ENCODE measurements at places on chromosomes 2 and 18.

- no peak for DNase-seq
Measured at GRCh38 chr2:176445956-176446355, 176.7 kb downstream of the MTX2 start.

DNA sequence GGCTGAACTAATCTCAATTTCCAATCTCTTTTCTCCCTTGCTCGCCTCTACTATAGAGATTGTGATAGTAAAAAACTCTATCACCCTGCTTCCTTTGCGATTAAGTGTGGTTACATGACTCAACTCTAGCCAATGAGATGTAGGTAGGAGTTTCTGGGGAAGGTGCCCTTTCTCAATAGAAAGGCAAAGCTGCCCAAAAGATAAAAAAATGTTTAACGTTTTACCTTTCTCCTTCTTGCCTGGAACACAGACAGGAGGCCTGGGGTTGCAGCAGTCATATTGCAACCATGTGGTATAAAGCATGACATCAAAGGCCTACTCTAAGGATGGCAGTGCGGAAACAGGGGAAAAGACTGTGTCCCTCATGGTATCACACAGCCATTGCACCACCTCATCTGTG is 31.5 kb downstream of the TMEM37 start:
- DNase-seq: no peak

GRCh38 chr2:226544596-226545210 is 254.9 kb downstream of the IRS1 start:
- DNase-seq: no peak

- DNase-seq: no peak
Measured at GRCh38 chr2:175025946-175026345, 20.8 kb upstream of the CHN1 start.

- no peak for DNase-seq
Measured at GRCh38 chr18:22737054-22737453, 196.1 kb upstream of the RBBP8 start.

DNA sequence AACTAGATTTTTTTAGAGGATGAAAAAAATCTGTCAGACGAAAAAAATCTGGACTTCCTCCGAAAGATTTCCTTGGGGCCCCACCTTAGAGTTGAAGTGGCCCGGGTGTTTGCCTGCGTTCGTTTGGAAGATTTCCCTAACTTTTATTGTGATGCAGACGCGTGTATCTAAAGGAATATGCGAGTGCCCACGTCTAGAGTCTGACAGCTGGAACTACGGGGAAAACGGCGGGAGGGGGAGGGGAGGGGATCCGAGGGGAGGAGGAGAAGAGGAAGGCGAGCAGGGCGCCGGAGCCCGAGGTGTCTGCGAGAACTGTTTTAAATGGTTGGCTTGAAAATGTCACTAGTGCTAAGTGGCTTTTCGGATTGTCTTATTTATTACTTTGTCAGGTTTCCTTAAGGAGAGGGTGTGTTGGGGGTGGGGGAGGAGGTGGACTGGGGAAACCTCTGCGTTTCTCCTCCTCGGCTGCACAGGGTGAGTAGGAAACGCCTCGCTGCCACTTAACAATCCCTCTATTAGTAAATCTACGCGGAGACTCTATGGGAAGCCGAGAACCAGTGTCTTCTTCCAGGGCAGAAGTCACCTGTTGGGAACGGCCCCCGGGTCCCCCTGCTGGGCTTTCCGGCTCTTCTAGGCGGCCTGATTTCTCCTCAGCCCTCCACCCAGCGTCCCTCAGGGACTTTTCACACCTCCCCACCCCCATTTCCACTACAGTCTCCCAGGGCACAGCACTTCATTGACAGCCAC is 2.4 kb upstream of the SP9 start:
- DNase-seq: no peak

DNA sequence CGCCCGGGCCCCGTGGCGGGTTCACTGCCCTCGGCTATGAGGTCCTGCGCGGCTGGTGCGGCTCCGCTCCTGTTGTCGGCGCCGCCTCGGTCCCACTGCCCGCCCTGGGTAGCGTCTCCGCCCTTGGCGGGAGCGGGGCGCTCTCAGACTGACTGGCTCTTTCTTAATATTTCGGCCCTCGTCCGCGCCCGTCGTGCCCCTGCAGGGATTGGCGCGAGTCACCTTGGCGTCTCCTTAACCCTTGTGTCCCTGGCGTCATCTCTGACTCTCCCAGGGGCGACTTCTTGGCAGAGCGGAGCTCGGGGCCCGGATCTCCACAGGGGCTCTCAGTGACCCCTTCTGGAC is 1.3 kb downstream of the PTMA start:
- DNase-seq: no peak

DNA sequence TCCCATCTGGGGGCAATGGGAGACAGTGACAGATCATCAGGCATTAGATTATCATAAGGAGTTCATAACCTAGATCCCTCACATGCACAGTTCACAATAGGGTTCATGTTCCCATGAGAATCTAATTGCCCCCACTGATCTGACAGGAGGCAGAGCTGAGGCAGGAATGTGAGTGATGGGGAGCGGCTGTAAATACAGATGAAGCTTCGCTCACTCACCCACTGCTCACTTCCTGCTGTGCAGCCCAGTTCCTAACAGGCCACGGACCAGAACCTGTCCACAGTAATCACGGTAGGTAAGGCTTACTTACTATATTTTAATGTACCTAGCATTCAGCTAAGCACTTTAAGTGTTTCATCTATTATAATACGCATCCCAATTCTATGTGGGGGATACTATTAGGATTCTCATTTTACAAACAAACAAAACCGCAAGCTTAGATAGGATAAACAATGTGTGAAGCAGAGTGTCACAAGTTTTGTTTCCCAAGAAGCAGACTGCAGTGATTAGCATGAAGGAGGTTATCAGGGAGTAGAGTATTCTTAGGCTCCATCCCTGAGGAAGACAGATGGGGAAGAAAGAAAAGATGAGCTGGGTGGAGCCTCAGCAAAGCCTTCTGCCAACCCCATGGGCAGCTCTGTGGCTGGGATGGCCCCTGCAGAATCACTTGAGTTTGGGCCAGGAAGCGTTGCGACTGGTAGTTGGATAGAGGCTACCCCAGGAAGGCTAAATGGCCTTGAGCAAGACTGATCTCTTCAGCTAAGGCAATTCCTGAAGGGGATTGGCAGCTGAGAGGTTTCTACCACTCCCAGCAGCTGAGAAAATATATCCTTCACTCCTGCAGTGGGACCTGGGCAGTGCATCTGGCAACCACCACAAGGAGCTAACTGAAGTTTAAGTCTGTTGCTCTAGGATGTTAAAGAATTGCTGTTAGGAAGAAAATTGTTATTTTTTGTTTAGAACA is 133.1 kb downstream of the MREG start:
- DNase-seq: no peak

All from forelimb muscle (tissue), 1 donor.